ENCODE measurements at places on chromosomes 7 and 10. TPM values are rescaled to one million over a fixed set of nuclear protein-coding genes. Genes with fewer than 3 reads are reported as not detected.

DNA sequence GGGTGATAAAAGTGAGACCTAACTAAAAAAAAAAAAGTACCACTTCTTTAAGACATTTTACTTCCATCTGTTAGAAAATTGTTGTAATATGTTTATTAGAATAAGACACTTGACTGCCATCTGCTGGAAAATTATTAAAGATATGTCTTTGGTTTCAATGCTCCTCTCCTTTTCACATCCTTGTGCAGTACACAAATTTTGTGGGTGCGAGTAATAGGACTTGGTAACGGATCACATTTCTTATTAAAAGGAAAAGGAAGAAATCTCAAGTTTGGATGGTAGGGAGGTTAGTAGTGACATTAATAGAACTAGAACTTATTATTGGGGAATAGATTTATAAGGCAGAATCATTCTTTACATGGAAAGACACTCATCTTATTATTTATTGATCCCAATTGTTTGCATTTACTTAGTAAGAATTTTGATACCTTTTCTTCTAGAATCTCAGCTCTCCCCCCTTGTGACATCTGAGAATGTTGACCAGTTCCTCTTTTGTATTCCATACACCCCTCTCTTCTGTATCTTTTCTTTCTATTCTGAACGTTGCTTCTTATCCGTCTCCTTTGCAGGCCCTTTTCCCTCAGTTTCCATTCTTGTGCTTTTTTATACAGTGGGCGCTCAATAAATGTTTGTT is 43.0 kb upstream of the RPA3 start:
- DNase-seq, result no peak
- H3K4me1 ChIP-seq, result peaks cover 22% of the 10 kb centered on the region
- H3K27me3 ChIP-seq, result no peaks in the 10 kb centered on the region
- no peak overlapping the region for H3K4me3 ChIP-seq

- H3K27me3 ChIP-seq, result no peaks in the 10 kb centered on the region
- peak overlapping the region; percentile 30 for H3K4me3 ChIP-seq
These were observed 2.8 kb downstream of the FASTK start for GRCh38 chr7:151077705-151078232.

DNA sequence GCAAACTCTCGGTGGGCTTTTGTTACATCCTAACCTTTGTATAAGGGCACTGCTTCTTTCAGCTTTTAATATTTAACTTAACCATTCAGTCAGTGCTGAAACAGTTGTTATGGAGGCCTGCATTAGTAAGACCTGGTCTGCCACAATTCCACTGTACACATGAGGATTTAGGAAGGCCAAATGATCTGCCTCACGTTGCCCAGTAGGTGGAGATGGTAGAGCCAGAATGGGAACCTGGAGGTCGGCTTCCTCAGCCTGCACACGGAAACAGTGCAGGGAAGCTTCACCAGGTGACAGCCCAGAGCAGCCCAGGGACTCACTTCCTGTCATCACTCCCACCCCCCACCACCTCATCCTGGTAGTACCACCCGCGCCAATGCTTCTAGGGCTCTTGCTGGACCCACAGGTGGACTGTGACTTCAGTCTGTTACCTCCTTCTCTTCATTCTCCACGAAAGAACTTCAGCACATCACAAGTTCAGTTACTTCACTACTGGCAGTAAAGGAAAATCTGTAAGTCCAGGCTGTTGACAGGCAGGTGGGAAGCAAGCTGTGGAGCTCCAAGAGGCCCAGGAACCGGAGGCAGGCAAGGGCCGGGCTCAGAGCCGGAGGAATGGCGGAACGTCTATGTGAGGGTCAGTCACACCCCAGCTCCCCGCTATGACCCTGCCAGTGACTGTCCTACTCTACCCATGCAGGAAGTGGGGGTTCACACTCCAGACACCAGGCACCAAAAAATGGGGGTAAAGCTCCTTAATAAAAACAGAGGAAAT is 480.3 kb upstream of the C7orf33 start:
- no peak for DNase-seq
- H3K27me3 ChIP-seq, result peaks cover 3% of the 10 kb centered on the region
- no peak overlapping the region for H3K27ac ChIP-seq
- H3K4me1 ChIP-seq, result no peaks in the 10 kb centered on the region

GRCh38 chr7:98359395-98359794 is 41.5 kb downstream of the BAIAP2L1 start:
- H3K27ac ChIP-seq, result no peak overlapping the region
- no peak for DNase-seq
- H3K27me3 ChIP-seq, result no peaks in the 10 kb centered on the region
- peaks cover 3% of the 10 kb centered on the region for H3K36me3 ChIP-seq
- H3K4me3 ChIP-seq, result no peak overlapping the region
- peaks cover 9% of the 10 kb centered on the region for H3K4me1 ChIP-seq

CPVL gene
- 10.7 TPM for total RNA-seq

GRCh38 chr10:132301371-132302330 is 6.1 kb downstream of the STK32C start:
- DNase-seq, result no peak
- peaks cover 3% of the 10 kb centered on the region for H3K36me3 ChIP-seq
- no peak overlapping the region for H3K27ac ChIP-seq
- no peak overlapping the region for H3K4me3 ChIP-seq

GRCh38 chr7:130356876-130357611 is 12.4 kb downstream of the CPA5 start:
- no peak overlapping the region for H3K4me3 ChIP-seq
- peaks cover 12% of the 10 kb centered on the region for H3K36me3 ChIP-seq
- peaks cover 50% of the 10 kb centered on the region for H3K4me1 ChIP-seq
- DNase-seq, result no peak

GRCh38 chr10:61903928-61904344 is 2.4 kb downstream of the ARID5B start:
- peaks cover 5% of the 10 kb centered on the region for H3K36me3 ChIP-seq
- peak overlapping the region; percentile 91 for H3K4me3 ChIP-seq
- peaks cover 27% of the 10 kb centered on the region for H3K4me1 ChIP-seq

DNA sequence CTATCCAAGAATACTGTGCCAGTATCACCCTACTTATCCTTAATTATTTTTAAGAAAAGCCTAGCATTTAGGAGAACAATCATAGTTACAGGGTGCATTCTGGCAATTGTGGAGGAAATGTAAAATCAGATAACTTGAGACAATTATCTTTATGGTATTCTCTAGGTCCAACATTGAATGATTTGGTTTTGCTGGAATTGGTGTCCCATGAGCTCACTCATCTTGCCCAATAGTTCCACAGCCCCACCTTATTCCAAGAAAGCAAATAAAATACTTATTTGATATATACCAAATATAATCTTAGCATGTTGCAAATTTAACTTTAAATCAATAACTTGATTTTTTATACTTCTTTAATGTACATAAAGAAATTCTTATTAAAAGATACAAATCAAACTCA is 65.3 kb downstream of the DGKB start:
- H3K27ac ChIP-seq, result no peak overlapping the region
- no peaks in the 10 kb centered on the region for H3K36me3 ChIP-seq
- H3K27me3 ChIP-seq, result no peaks in the 10 kb centered on the region
- H3K4me1 ChIP-seq, result peaks cover 13% of the 10 kb centered on the region

FAM131B gene
- 6.1 TPM for total RNA-seq

GRCh38 chr10:63391812-63392211 is 74.0 kb downstream of the JMJD1C start:
- H3K36me3 ChIP-seq, result peaks cover 56% of the 10 kb centered on the region
- no peak overlapping the region for H3K4me3 ChIP-seq
- H3K4me1 ChIP-seq, result peaks cover 7% of the 10 kb centered on the region
- DNase-seq, result no peak
- no peak overlapping the region for H3K27ac ChIP-seq

GRCh38 chr7:55540226-55540858 is 32.0 kb downstream of the VOPP1 start:
- no peaks in the 10 kb centered on the region for H3K27me3 ChIP-seq
- H3K36me3 ChIP-seq, result peaks cover 11% of the 10 kb centered on the region
- peaks cover 11% of the 10 kb centered on the region for H3K4me1 ChIP-seq

GRCh38 chr10:123854003-123854402 is 37.6 kb downstream of the CPXM2 start:
- H3K27me3 ChIP-seq, result peaks cover 7% of the 10 kb centered on the region
- no peak overlapping the region for H3K4me3 ChIP-seq
- no peak overlapping the region for H3K27ac ChIP-seq

- H3K27me3 ChIP-seq, result no peaks in the 10 kb centered on the region
- H3K4me3 ChIP-seq, result no peak overlapping the region
- H3K27ac ChIP-seq, result no peak overlapping the region
- H3K36me3 ChIP-seq, result peaks cover 16% of the 10 kb centered on the region
These were observed 208.8 kb downstream of the SEMA3A start for GRCh38 chr7:83985821-83986220.

SP8 gene
- total RNA-seq, result not detected

LEP gene
- total RNA-seq, result not detected

EIF4H gene
- 270 TPM for total RNA-seq

- H3K4me1 ChIP-seq, result peaks cover 4% of the 10 kb centered on the region
- H3K27ac ChIP-seq, result no peak overlapping the region
- no peaks in the 10 kb centered on the region for H3K36me3 ChIP-seq
- peaks cover 33% of the 10 kb centered on the region for H3K27me3 ChIP-seq
- no peak overlapping the region for H3K4me3 ChIP-seq
These were observed 55.5 kb upstream of the OPALIN start for GRCh38 chr10:96414303-96414702.

SAMD9L gene
- total RNA-seq, result 2.1 TPM

DNA sequence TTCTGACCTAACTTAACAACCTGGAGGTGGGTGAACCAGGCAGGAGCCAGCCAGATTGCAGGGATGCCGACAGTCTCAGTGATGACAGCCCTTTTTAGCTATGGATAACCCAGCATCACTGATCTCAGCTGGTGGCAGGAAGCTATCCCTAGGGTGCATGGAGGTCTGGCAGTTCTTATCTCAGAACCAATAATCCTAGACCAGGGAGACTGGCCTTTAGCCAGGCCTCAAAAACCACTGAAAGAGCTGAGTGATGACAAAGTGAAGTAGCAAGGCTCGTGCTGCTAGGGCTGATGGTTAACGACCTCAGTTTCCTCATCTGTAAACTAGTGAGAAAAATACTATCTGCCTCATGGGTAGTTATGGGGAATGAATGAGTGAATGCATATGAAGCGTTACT is 112.5 kb downstream of the RALA start:
- H3K27ac ChIP-seq, result peak overlapping the region; percentile 47
- H3K4me3 ChIP-seq, result no peak overlapping the region
- peaks cover 5% of the 10 kb centered on the region for H3K27me3 ChIP-seq
- peaks cover 23% of the 10 kb centered on the region for H3K4me1 ChIP-seq

CYP17A1 gene
- 0.54 TPM for total RNA-seq

DNA sequence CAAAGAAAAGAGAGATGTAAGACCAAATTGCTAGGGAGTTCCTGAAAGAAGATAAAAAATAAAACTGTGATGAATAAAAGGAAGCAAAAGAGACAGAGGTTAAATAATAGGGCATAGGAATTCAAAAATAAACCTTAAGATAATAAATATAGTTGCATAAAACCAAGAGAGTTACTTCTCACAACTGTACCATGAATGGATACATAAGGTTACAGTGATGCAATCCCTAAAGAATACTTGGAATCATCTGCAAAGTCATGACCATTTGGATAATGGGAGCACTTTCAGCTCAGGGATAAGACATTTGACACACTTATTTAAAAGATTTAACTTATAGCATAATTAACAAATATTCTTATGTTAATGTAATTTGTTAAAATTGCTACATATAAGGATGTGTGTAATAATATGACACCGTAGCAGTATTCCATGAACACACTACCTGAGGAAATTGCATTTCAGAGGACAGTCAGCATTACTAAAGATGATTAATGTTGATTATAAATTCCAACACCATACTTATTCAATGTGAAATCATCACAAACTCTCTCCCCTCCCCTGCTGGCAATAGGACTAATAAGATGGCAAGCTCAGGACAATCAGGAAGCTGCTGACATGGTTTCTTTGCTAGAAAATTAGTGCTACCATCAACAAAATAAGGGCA is 202.1 kb upstream of the AKR1E2 start:
- no peaks in the 10 kb centered on the region for H3K4me1 ChIP-seq
- H3K4me3 ChIP-seq, result no peak overlapping the region
- H3K36me3 ChIP-seq, result no peaks in the 10 kb centered on the region
- no peaks in the 10 kb centered on the region for H3K27me3 ChIP-seq
- DNase-seq, result no peak

MICU1 gene
- 58.2 TPM for total RNA-seq

DNA sequence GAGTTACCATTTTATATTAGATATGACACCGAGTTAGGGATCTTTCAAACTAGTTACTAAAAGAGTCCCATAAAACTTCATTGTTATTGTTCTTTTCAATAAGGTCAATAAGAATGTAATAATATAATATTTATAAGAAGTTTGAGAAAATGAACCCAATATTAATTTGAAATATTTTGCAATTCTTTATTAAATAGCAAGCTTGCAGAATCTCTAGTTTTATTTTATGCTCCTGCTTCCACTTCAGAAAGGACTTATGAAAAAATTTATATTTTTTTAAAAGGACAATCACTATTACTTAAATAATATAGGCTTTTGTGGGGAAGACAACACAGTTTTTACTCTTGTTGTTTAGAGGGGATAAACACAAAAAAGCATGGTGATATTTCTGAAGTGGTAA is 47.9 kb downstream of the LUC7L2 start:
- peaks cover 55% of the 10 kb centered on the region for H3K36me3 ChIP-seq
- no peaks in the 10 kb centered on the region for H3K4me1 ChIP-seq
- H3K4me3 ChIP-seq, result no peak overlapping the region
- no peaks in the 10 kb centered on the region for H3K27me3 ChIP-seq
- DNase-seq, result no peak

DNA sequence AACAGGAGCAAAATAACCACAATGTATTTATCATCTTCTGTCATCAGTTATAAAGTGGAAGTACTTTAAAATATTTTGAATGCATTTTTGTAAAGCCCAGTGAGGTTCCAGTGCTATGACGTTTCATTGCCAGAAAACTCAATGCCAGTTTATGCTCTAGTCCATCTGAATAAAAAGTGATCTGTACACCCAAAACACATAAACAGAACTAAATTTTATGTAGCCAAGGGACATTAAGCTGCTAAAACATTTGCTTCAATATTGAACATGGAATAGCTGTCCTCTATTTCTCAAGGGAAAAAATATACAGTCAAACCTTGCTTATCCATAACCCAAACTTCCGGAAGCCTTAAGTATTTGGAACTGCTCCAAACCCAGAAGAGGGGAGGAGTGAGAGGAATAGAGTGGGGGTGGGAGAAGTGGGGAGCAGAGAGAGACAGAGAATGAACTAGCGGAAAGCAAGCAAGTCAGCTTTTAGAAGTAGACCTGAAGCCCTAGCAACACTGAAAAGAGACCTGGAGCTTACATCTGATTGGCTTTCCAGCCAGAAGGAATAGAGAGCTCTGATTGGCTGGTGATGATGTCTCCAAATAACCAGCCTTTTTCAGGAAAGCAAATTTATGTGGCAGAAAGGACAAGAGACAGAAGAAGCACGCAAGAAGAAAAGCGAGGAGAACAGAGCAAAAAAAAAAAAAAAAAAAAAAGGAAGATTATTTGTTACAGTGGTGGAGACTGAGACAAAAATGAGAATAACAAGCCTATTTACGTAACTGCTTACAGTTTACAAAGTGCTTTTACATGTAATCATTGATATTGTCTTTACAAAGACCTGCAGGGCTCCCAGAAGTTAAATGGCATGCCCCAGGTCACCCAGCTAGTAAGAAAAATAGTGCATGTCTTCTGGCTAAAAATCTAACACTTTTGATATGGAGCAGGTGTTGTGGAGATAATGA is 196.0 kb downstream of the RNLS start:
- H3K4me3 ChIP-seq, result no peak overlapping the region
- no peaks in the 10 kb centered on the region for H3K27me3 ChIP-seq
- peaks cover 6% of the 10 kb centered on the region for H3K4me1 ChIP-seq
